NT2/D1 (cell line): ENCODE measurements at places on chromosomes 2 and 18.

DNA sequence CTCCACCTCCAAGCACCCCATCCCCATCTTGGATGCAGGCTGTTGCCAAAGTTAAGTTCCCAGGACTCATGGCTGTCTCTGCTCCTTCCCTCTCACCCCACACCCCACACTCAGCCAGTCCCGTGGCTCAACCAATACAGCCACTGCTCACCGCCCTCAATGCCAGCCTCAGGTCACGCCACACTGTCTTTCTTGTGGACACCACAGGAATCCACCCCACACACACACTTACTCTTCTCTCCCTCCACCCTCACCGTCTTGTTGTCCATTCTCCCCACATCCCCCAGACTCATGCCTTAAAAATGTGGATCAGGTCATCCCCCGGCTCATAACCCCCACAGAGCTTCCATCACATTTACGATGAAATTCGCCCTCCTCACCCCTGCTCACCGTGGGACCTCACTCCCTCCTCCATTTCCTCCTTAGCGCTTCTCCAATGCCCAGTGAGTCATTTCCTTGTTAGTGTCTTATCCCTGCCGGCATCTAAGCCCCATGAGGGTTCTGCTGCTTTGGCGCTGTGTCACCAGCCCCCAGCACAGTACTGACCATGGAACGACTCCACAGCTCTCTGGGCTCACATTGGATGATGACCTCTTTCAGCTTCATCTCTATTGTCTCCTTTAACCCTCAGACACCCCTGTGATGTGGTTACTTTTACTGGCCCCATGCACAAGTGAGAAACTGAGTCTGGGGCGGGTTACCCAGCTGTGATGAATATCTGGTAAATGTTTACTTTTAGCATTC lies 13.8 kb downstream of the MLPH start:
- peak; percentile 35 for DNase-seq

DNA sequence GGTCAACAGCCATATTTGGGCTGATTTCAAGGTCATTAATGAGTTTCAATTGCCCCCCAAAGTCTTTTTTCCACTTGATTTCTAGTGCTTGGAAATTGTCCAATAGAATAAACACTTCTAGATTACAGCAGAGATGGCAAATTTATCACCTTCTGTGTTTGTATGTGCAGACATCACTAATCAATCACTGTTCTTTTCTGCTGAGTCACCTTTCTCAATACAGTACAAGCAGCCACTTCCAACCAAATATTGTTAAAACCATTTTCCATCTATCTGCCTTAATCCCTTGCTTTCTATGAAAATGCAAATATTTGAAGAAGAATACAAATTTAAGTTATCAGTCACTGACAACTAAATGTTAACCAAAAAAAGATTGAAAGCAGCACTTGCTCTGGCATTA lies 40.2 kb upstream of the ZNF521 start:
- DNase-seq, result no peak

- no peak for DNase-seq
Measured at GRCh38 chr2:163600801-163601200, 135.0 kb downstream of the FIGN start.

DNA sequence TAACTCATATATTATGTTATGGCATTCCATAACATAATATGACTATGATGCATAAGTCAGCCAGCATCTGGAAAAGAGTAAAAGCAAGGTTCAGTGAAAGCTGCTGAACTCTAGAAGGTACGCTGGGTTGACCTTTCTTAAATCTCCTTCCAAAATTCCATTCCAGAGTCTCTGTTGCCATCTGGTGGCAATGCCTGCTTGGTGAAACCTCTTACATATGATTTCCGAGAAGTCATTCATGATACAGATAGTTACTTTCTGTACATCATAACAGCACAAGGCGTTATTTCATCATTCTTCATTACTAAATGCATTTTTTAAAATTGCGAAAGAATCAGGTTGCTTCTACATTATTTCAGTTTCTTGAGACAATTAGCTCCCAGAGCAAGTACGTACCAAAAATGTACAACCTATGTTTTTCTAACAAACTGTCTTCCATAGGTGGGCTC lies 7.0 kb upstream of the EPG5 start:
- DNase-seq, result peak; percentile 30

GRCh38 chr18:61635901-61636528 lies 256.8 kb downstream of the RNF152 start:
- no peak for DNase-seq

- no peak for DNase-seq
Measured at GRCh38 chr2:110126086-110126773, 10.6 kb upstream of the MALL start.

GRCh38 chr18:1014951-1015624 lies 110.4 kb downstream of the ADCYAP1 start:
- peak; percentile 23 for DNase-seq

DNA sequence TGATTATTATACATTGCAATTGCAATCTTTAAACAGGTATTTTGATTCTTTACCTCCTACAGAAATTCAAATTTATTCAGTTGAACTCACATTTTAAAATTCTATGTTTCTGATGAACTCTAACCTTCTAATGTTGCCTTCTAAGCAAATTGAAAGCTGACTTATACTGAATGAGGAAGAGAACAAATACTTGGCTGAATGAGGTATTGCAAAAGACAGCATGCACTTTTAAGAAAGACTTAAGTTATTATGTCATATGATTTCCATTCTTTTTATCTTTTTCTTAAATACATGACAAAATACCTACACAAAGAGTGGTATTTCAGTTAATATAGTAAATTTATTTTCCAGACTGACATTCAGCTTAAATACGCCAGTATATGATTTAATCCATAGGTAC lies 64.7 kb downstream of the FAM228A start:
- no peak for DNase-seq

DNA sequence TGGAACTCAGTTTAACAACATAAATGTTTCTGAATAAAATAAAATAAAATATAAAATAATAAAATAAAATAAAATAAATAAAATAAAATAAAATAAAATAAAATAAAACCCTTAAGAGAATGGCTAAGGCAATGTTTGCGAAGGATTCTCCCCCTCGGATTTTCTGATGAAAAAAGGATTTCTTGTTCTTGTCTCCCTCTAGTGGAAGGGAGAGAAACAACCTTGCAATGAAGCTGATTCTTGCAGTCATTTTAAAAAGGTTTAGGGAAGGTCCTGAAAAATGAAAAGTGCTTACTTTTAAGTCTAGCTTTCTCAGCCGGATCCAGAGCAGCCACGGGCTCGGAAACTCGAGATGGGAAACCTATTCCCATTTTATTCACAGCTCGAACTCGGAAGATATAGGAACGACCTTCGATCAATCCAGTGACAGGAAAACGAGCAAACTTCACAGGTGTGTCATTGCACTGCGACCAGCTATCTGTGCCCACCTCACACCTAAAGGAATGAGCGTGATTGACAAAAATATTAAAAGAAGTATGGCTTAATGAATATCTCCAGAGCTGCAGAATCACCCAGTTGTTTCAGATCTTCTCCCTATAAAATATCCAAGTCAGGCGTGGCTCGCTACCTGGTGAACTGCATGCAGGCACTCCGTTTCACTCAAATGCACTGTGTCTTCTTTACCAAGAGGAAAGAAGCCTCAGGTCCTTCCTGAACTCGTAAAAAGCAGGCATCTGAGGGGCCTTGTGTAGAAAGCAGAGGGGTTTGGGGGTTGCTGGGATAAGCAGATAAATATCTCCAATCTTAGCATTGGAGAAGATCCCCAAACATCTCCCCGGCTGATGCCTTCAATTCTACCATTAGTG lies 68.1 kb downstream of the MYOM1 start:
- DNase-seq, result no peak

GRCh38 chr2:157032017-157032416 lies 225.5 kb upstream of the GALNT5 start:
- no peak for DNase-seq

- no peak for DNase-seq
Measured at GRCh38 chr18:9828506-9829396, 57.0 kb upstream of the TXNDC2 start.

DNA sequence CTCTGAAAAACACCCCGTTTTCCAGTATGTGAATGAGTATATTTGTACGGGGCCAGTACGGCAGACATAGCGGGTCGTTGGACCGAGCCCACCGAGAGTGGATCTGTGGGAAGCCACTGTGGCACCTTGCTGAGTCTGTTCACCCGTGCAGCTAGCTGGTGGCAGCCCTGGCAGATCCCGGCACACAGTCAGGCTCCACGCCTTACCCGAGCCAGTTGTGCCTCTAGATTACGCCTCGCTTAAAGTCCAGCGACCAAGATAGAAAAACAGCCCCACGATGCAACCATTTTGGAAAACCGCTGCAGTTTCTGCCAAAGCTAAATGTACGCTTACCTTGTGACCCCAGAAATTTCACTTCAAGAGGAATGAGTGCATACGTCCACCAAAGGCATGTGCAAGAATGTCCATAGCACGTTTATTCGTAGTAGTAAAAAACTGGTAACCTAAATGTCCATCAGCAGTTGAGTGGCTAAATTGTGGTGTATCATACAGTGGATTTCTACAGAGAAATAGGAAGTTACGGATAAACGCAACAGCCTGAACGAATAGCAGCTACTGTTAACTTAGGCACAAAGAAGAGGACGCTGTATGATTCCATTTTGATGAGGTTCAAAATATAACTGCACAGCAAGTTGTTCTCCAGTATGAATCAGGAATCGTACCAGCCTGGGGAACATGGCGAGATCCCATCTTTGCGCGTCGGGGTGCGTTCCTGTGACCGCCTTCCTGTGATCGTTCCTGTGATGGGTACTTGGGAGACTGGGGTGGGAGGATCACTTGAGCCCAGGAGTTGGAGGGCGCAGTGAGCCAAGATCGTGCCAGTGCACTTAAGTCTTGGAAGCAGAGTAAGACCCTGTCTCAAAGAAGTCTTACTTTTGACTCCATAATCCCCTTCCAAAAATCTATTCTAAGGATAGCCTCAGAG lies 688 bp upstream of the WDR33 start:
- no peak for DNase-seq

DNA sequence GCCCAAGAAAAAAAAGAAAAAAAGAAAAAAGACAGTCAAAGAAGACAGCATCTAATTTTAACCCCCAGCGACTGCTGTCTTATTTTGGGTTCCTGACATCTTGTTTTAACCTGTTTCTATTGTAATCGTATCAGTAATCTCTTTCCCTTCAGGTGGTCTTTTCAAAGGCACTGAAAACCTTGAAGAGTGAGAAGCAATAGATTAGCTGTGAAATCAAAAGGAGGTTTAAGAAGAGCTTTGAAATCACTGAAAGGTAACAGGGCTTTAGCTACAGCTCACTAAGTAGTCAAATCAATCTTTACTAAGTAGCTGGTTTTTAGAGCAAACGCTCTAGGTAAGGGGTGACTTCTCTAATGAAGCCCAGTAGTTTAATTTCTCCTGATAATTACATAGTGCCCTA lies 5.4 kb upstream of the TANC1 start:
- no peak for DNase-seq

- DNase-seq, result no peak
Measured at GRCh38 chr2:120502761-120503160, 156.8 kb downstream of the INHBB start.

DNA sequence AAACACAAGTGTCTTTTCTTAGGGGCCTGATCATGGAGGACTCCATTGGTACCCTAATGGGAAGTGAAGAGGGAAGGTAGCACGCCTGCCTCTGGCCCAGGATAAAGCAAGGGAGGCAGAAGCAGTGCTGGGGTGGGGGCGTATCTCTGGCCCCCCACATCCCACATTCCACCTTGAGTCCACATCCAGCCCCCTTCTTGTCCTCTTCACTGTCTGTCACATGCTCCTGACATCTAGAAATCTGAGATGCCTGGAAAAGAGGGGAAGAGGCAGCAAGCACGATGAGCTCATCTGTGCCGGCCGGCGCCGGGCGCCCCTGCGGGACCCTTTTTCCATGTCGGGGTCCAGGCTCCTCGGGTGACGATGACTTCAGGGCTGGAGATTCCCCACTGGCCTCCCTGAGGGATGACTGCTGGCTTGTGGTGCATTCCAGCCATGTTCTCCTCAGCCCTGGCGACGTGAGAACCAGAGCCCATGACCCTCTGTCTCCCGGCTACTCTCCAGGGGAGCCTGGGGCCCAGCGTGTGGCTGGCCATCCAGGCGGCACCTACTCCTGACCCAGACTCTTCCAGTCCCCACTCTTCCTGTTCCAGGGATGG lies 277.5 kb downstream of the DYSF start:
- no peak for DNase-seq

GRCh38 chr2:203869223-203870042 lies 1.9 kb downstream of the CTLA4 start:
- DNase-seq, result no peak

DNA sequence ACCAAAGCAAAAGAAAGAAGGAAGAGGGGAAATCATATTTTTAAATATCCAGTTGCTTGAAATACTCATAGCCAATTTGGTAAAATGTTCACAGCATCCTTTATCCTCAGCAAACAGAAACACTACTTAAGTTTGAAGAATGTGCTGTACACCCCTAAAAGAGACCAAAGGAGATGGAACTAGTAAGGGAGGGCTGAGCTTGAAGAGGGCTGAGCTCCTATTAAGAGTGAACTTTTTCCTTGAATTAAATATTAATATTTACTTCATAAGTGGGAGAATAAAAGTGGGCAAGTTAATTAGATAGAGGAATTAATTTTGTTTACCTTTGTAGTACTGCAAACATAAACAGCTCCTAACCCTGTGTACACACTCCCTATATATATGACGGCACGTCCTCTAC lies 7.0 kb downstream of the EVX2 start:
- no peak for DNase-seq

DNA sequence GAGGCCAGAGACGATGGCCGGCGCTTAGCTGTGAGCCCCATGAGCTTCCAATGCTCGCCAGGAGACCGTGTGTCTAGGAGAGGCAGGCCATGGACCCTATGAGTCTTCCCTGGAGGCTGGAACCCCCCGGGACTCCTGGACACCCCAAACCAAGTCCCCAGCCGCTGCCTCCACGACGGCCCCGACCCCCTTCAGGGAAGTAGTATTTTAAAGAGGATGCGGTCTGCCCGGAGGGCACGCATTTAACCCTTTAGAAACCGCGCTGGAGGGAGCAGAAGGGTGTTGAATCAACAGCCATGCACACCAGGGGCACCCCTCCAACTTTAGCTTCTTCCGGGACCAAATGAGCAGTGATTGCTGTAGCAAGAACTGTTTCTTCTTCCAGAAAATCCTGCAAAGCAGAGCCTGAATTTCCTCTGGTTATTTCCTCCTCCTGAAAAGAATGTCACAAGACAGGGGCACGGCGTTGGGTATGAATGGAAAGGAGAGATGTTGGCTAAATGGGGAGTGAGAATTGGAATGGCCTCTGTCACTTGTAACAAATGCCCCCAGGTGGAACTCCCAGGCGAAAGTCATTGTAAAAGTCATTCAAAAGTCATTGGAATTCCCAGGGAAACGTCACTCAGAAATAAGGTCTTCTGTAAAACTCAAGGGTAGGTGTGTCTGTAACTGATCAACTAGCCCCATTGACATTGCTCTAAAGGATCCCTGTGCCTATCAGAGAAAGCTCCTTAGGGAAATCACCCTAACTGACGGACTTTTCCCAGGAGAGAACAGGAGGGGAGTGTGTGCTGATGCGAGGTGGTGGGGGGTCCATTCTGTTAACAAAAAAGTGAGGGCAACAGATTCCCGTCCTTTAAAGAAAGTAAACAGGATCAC lies 5.8 kb upstream of the GBX2 start:
- no peak for DNase-seq

- DNase-seq, result peak; percentile 65
Measured at GRCh38 chr18:43279015-43279744, 1.9 kb upstream of the SYT4 start.
